ENCODE measurements at places on chromosomes 16 and 17.

GRCh38 chr17:45902892-45903346 is 8.6 kb downstream of the MAPT start:
- DNase-seq: no peak

DNA sequence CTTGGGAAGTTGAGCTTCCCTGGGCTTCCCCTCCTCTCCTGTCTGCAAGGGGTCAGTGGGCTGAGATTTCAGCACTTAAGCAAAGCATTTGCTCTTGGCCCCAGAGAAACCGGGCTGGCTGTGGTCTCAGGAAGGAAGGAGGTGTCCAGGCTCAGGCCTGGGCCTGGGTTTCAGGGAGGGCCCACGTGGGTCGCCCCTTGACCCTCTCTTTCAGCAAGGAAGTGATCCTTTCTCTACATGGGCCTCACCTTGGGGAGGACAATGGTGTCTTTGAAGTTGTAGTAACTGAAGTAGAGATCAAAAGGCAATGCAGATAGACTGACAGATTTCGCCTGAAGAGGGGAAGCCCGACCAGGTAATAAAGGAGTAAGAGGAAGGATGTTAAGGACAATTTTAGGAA is 2.7 kb downstream of the NOD2 start:
- DNase-seq: no peak

GRCh38 chr17:52724578-52724977 is 566.1 kb upstream of the CA10 start:
- DNase-seq: no peak

DNA sequence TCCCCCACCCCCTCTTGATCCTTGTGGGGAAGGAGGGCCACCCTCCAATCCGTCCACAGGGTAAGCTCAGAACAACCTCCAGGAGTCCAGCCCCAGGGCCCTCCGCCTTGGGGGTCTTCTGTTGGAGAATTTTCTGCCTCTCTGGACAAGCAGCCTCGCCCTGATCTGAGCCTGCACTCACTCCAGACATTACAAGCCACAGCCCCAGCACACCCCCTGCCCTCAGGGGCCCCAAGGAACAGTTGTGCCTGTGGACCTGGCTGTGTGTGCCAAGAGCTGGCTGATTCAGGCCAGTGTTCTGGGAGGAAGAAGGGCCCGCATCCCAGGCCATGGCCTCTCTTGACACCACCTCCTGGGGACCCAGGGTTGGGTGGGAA is 477 bp upstream of the ARHGAP27 start:
- DNase-seq: no peak

- no peak for DNase-seq
These were observed 20.6 kb upstream of the CHMP6 start for GRCh38 chr17:80970762-80971703.

DNA sequence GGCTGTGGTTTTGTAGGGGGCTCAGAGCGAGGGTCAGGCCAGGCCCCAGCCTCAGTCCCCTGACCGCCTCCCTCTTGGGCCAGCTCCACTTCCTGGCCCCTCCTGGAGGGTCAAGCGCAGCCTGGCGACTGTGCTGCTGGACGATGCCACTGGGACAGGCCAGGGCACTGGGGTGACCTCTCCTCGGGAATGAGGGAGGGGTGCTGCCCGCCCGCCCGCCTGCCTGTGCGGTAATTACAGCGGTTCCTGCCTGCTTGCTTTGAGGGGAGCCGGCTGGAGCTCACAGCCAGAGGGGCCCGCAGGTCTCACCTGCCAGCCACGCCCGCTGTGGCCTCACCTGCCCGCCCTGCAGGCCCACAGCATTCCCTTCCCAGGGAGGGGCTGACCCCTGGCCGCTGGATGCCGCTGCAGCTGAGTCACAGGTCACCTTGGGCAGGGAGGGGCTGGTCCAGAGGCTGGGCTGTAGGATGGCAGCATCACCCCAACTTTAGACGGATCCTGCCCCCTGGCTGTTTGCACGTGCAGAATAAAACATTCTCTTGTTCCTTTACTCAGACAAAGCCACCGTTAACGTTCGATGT is 76.7 kb upstream of the CBX4 start:
- no peak for DNase-seq

GRCh38 chr17:10069301-10069700 is 129.1 kb downstream of the GAS7 start:
- no peak for DNase-seq

DNA sequence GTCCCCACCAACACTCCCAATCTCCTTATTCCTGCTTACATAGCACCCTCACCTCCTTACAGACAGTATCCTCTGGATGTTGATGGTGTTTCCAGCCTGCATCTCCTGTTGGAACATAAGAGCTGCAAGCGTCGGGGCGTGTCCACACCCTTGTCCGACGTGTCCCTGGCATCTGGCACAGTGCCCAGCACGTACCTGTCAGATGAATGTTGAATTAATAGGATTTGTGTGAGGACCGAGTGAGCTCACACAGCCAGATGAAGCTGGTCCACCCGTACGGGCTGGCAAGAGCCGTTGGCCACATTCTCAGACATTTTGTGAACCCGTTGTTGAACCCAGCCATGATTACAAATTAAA is 12.2 kb upstream of the CBX4 start:
- no peak for DNase-seq

DNA sequence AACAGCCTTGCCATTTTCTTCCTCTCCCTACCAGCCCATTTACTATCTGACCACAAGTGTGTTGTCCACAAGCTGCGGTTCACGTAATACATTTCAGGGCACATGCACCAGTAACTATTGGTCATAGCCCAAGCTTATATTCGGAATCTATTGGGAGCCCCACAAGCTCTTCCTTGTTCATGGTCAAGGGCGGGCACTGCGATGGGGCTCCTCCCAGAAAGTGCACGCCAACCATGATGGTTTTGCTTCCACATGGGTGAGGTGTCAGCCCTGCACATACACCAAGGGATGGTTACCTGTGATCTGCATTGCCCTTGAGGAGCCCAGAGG is 12.1 kb downstream of the THRA start:
- no peak for DNase-seq

- no peak for DNase-seq
These were observed 11.1 kb upstream of the ZNF652 start for GRCh38 chr17:49373115-49373514.

DNA sequence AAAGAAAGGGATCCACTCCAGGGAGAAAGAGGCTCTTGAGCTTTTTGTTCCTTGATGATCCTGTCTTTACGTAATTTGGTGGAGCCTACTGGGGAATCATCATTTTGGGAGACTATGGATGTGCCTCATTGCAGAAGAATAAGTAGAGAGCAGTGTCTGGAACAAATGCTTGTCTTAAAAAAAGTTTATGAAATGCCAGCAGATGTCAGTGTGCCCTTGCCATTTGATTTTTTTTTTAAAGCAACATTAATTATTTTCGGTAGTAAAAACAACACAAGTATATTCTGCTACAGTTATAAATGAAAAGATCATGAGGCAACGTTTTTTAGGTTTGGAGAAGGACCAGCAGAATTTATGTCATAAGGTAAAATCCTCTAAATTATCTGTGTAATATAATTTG is 934.8 kb upstream of the EEF2KMT start:
- no peak for DNase-seq

DNA sequence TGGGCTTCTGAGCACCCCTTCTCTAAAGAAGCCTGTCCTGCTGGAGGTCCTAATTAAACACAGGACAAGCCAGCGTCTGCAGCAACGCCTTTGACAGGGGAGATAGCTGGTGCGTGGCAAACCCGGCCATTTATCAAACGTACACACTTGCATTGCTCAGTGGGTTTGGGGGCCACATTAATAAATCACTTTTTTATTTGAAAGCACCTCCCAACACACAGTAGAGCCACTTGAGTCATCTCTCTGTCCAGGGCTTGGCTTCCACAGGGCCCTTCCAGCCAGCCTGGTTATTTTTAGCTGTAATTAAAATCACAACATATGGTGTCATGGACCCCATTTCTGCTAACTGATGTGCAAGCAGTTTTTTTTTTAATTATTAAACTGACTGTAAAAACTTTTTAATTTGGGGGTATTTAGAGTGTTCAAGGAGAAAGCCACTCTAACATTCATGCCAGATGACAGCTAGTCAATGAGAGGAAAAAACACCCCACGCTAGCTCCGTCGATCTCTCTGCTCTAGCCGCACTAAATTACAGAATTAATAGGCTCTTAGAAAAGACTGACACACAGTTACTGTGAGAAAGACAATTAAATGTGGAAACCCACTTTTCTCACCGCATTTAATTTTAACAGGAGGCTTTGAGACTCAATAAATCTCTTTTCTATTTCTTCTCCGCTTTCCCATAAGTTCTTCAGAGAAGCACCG is 201.0 kb upstream of the WSCD1 start:
- DNase-seq: no peak

GRCh38 chr17:31558748-31559583 is 167.5 kb downstream of the RAB11FIP4 start:
- DNase-seq: peak; percentile 65
